ENCODE measurements at places on chromosomes 7 and 10. TPM values are rescaled to one million over a fixed set of nuclear protein-coding genes. Genes with fewer than 3 reads are reported as not detected.

GNGT1 gene
- 0.24 TPM for total RNA-seq

HMX2 gene
- 0.10 TPM for total RNA-seq

ZNF777 gene
- 5.8 TPM for total RNA-seq

OPALIN gene
- not detected for total RNA-seq

HUS1 gene
- 22.0 TPM for total RNA-seq

FGL2 gene
- total RNA-seq, result 0.20 TPM

CCDC71L gene
- total RNA-seq, result 19.2 TPM

ARHGEF35 gene
- 1.4 TPM for total RNA-seq

MAGI2 gene
- total RNA-seq, result 1.4 TPM

CHCHD2 gene
- total RNA-seq, result 948 TPM

COX15 gene
- total RNA-seq, result 24.6 TPM

MMP21 gene
- total RNA-seq, result not detected

OR2A42 gene
- not detected for total RNA-seq

AKR1C2 gene
- total RNA-seq, result 24.8 TPM
